ENCODE measurements at places on chromosomes 1 and 21.

GRCh38 chr1:107550358-107550757 is 409.5 kb downstream of the NTNG1 start:
- no peak for DNase-seq

DNA sequence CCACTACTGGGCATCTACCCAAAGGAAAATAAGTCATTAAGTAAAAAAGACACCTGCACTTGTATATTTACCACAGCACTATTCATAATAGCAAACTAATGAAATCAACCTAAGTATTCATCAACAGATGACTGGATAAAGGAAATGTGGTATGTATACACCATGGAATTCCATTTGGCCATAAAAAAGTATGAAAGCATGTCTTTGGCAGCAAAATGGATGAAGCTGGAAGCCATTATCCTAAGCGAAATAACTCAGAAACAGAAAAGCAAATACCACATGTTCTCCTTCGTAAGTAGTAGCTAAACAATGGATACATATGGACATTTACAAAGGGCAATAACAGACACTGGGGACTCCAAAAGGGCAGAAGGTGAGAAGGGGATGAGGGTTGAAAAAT is 485.7 kb upstream of the BRINP3 start:
- no peak for DNase-seq

DNA sequence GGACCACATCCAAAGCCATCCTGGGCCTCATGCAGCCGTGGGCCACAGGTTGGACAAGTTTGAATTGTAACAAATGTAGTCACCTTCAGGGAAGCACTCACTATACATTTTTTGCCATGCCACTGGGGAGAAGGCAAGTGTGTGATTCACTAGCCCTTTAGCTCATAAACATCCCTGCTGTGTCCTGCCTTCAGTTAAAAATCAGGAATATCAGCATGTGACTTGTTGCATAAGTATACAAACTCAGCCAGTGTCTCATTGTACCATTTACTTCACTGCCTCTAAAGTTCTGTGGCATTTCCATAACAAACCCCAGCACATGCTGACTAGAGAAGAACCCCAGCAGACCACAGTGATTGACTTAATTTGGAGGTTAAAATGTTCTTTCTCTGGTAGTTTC is 142.0 kb upstream of the C1orf105 start:
- peak; percentile 69 for DNase-seq

GRCh38 chr1:232207073-232207866 is 422.7 kb downstream of the SIPA1L2 start:
- DNase-seq = no peak

DNA sequence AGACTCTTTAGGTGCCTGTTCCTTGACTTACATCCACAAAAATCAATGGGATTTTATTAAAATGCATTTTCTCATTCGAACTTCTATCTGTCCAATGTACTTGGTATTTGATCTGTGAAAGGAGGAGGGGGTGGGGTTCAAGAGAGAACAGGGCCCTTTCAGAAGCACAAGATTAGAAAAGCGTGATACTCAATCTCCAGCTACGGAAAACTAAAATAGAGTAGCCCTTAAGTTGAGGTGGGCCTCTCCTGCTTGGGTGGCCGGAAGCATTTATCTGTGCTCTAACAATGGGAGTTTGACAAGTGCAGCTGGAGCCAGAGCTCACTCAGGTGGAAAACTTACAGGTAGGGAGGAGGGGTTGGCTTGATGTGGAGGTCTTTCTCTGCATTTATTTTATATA is 462 bp upstream of the RXRG start:
- no peak for DNase-seq

DNA sequence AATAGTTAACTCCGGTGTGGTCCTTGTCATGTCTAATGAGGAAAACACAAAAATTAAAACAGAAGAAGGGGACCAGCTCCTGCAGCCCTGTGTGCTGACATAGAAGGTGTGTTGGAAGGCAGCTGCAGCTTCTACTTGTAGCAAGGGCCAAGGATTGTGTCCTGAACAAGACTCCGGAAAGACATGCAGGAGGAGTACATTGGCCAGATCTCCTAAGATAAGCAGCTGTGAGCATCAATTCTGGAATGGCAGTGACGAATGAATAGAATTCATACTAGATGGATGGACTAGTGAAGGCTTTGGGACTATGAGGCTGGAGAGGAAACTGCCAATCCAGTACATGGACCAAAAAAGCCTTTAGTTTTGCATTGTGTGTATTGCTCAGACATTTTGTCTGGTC is 19.3 kb downstream of the RPS6KA1 start:
- DNase-seq = no peak

- no peak for DNase-seq
These were observed 23.7 kb upstream of the PEF1 start for GRCh38 chr1:31668303-31668883.

- DNase-seq = no peak
These were observed 537.0 kb downstream of the DPYD start for GRCh38 chr1:97383797-97384196.

DNA sequence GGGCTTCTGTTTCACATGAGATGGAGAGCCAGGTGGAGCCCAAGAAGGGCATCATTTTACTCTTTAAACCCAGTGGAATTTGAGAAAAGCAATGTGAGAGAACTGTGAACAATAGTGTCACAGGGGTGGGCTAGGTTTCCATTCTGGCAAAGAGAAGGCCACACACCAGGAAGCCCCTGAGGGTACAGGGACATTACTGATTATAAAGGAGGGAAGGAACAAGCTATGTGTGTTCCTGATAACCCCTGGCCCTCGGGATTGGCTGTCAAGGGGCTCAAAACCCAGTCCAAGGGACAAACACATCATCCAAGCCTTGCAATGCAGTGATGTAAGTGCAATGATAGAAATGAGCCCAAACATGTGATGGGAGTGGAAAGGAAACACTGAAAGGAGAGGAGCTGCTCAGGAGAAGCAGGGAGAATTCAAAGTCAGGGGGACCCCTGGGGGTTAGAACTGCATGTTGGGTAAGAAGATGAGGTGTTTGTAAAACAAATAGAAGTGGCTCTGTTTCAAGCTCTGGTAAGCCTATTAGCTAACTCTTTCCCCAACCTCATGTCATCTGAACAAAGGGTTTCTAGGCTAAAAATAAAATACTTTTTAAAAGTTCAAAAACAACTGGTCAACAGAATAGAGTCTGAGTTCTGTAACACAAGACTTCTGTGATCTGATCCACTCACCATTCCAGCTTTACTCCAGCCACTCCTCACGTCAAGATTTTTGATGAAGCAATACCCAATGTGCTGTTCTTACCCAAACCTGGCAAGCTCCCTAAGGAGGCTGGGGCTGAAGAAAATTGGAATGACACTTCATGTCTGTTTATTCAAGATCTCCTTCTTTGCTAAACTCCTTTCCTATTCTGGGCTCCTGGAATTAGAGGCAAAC is 51.1 kb upstream of the IL12RB2 start:
- DNase-seq = peak; percentile 72

DNA sequence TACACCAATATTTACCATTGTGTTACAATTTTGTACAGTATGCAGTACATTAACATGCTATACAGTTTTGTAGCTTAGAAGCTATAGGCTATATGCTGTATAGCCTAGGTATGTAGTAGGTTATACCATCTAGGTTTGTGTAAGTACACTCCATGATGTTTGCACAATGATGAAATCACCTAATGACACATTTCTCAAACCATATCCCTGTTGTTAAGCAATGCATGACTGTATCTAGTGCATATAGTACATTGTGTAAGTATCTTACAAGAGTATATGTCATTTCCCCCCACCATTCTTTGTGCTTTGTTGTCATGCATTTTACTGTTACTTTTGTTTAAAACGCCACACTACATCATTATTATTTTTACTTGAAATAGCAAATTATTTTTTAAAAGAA is 65.7 kb upstream of the RNF11 start:
- peak; percentile 56 for DNase-seq

- DNase-seq = no peak
These were observed 124.6 kb upstream of the RUNX3 start for GRCh38 chr1:25054526-25055323.

- no peak for DNase-seq
These were observed 75.9 kb downstream of the HUNK start for GRCh38 chr21:31948676-31949075.

- DNase-seq = no peak
These were observed 8.9 kb downstream of the NUP210L start for GRCh38 chr1:154145986-154146385.

DNA sequence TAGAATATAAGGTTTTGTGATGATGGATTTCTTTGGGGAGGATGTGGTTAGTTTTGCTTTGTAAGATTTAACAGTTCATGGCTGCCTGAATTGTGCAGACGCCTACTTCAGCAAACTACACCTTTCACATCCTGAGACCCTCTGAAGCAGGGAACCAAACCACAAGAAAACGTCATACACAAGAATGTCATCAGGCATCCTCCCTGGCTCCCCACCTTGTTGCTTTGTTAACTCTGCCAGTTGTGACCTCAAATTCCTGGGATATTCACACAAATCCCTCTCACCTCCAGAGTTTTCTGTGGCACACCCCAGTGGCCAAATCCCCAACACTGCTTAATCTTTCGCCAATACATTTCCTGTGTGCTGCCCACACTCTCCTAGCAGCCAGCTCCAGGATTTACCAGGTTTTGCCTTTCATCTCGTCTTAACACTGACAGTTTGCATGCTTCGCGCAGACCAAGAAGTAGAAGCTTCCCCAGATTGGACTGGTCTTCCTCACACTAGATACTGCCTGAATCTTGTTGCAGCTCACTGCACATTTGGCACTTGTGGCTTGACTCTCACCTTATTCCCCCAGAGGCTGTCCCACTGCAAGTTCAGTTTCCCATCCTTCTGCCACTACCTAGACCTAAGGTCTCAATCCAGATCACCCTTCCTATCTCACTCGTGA is 51.1 kb upstream of the CTTNBP2NL start:
- DNase-seq = no peak

DNA sequence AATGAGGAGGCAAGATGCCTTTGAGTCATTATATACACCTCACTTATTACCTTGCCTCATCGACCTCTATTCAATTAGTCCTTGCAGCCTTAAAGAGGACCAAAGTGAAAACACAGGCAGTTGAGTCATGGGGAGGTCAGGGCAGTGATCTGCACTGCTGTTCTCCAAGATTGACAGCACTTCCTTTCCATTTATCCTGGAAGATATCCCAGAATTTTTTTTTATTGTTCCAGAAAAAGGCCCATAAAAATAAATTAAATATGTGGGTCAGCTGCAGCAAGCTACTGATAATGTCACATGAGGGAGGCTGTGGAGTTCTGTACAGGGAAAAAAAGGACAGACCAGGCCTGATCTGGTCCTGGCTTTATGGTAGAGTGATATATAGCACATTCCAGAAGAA is 33.2 kb upstream of the CDC42BPA start:
- no peak for DNase-seq

- no peak for DNase-seq
These were observed 188.3 kb downstream of the NRIP1 start for GRCh38 chr21:14876524-14876840.
